ENCODE measurements at places on chromosomes 7 and 10.

GRCh38 chr7:76293407-76293901 is 9.0 kb upstream of the HSPB1 start:
- H3K4me3 ChIP-seq, result no peak overlapping the region
- H3K36me3 ChIP-seq, result no peaks in the 10 kb centered on the region
- H3K27ac ChIP-seq, result no peak overlapping the region
- H3K4me1 ChIP-seq, result peaks cover 14% of the 10 kb centered on the region
- no peaks in the 10 kb centered on the region for H3K27me3 ChIP-seq
- no peak for DNase-seq

DNA sequence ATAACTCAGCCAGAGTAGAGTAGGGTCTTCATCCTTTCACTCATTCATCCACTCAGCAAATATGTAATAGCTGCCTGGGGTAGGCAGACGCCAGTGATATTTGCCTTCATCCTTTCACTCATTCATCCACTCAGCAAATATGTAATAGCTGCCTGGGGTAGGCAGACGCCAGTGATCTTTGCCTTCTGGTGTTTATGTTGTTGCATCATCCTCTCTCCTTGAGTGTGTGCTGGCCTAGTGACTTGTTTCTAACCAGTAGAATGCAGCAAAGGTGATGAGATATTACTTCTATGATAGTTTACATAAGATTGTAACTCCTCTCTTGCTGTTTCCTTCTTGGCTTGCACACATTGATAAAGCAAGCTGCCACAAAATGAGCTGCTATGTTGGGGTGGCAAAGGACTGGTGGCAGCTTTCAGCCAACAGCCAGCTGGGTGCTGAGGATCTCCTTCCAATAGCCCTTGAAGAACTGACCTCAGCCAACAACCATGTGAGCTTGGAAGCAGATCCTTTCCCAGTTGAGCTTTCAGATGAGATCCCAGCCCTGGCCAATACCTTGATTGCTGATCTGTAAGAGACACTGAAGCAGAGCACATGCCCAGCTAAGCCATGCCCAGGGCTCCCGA is 23.2 kb upstream of the MTPN start:
- peaks cover 1% of the 10 kb centered on the region for H3K27me3 ChIP-seq
- H3K4me3 ChIP-seq, result no peak overlapping the region
- H3K27ac ChIP-seq, result no peak overlapping the region
- DNase-seq, result no peak
- H3K4me1 ChIP-seq, result no peaks in the 10 kb centered on the region

GRCh38 chr10:54681136-54681535 is 119.9 kb downstream of the PCDH15 start:
- no peak overlapping the region for H3K27ac ChIP-seq
- no peaks in the 10 kb centered on the region for H3K36me3 ChIP-seq
- no peaks in the 10 kb centered on the region for H3K4me1 ChIP-seq
- no peak for DNase-seq
- no peaks in the 10 kb centered on the region for H3K27me3 ChIP-seq

GRCh38 chr10:13078912-13079775 is 20.8 kb upstream of the OPTN start:
- no peak overlapping the region for H3K4me3 ChIP-seq
- no peaks in the 10 kb centered on the region for H3K36me3 ChIP-seq
- DNase-seq, result no peak

GRCh38 chr7:134514106-134514505 is 13.3 kb upstream of the AKR1B10 start:
- peaks cover 8% of the 10 kb centered on the region for H3K27me3 ChIP-seq
- no peaks in the 10 kb centered on the region for H3K36me3 ChIP-seq
- H3K27ac ChIP-seq, result no peak overlapping the region
- DNase-seq, result no peak

DNA sequence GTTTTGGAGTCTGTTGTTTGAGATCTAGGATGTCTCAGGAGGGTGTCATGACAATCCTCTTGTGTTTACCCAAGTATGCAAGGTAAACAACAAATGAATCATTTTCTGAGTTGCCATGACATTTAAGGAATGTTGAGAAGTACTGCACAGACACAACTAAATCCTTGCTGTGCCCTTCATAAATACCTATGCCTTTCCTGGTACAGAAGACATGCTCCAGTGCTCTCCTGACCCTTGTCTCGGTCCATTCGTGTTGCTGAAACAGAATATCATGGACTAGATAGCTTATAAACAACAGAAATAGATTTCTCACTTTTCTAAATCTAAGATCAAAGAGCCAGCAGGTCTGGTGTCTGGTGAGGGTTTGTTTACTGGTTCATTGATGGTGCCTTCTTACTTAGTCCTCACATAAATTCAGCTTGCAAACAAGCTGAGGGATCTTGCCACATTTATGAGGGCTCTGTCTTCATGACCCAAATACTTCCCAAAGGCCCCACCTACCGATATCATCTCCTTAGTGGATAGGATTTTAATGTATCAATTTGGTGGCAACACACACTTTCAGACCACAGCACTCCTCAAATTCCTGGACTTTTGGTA is 341.8 kb upstream of the SEMA3A start:
- H3K36me3 ChIP-seq, result no peaks in the 10 kb centered on the region
- H3K4me1 ChIP-seq, result no peaks in the 10 kb centered on the region
- H3K27me3 ChIP-seq, result no peaks in the 10 kb centered on the region
- no peak overlapping the region for H3K4me3 ChIP-seq
- H3K27ac ChIP-seq, result no peak overlapping the region

DNA sequence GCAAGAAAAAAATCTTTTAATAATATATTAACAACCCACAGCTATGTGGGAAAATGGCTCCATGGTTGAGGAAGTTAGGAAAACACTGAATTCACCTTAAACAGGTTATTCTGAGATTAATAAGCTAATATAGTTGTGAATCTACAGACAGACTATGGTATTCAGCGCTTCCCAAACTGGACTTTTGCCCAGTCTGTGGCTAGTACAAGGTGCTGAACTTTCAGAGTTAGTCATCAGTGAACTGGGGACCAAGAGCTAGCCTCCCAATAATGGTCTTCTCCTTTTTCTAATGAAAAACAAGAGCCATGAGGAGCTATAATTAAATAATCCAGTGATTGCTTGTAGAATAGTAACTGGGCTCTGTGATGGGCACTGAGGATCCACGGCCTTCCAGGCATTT is 65.3 kb downstream of the FRMPD2 start:
- H3K4me3 ChIP-seq, result no peak overlapping the region
- DNase-seq, result no peak
- no peaks in the 10 kb centered on the region for H3K36me3 ChIP-seq
- peaks cover 5% of the 10 kb centered on the region for H3K27me3 ChIP-seq

DNA sequence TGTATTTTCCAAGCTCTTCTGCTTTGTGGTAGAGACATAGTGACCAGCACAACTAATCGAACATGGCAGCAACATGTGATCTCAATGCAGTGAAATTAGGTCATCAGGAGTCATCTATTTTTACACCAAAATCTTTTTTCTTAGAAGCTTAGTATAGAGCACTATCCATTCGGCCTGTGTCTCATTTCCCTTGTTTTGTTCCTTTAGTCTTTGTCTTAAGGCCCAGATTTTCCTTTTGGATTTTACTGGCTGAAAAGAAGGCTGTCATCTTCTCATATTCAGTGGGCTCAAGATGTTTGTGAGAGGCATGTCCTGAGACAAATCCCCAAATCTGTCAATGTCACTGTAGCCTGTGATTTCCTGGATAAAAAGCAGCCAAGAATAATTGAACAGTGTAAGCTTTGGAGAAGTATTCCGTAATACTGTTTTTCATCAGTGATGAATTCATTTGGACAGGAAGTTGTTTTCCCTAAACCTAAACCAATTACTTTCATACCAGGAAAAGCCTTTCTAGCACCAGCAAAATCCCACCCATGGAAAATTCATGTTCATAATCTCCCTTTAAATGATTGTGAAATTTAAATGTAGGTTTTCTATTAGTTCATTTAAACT is 55.2 kb downstream of the MAGI2 start:
- no peak overlapping the region for H3K4me3 ChIP-seq
- no peak overlapping the region for H3K27ac ChIP-seq
- H3K36me3 ChIP-seq, result no peaks in the 10 kb centered on the region
- H3K27me3 ChIP-seq, result no peaks in the 10 kb centered on the region
- DNase-seq, result no peak

DNA sequence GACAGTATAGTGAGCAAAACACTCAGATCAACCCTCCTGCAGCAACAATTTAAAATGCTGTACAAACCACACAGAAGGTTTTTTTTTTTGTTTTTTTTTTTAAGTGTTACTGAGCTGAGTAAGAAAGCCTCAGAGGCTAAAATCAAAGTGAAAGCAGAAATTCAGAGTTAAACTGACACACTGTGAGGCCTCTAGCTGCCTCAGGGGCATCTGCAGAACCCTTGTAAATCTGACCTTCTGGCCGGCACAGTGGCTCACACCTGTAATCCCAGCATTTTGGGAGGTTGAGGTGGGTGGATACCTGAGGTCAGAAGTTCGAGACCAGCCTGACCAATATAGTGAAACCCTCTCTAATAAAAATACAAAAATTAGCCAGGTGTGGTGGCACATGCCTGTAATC is 7.4 kb upstream of the GNA12 start:
- H3K27me3 ChIP-seq, result no peaks in the 10 kb centered on the region
- H3K27ac ChIP-seq, result peak overlapping the region; percentile 21
- no peak for DNase-seq
- peaks cover 8% of the 10 kb centered on the region for H3K4me1 ChIP-seq

- H3K4me1 ChIP-seq, result no peaks in the 10 kb centered on the region
- H3K4me3 ChIP-seq, result no peak overlapping the region
- no peak overlapping the region for H3K27ac ChIP-seq
- H3K36me3 ChIP-seq, result no peaks in the 10 kb centered on the region
- no peaks in the 10 kb centered on the region for H3K27me3 ChIP-seq
- no peak for DNase-seq
These were observed 82.4 kb upstream of the BTBD16 start for GRCh38 chr10:122188706-122189105.

DNA sequence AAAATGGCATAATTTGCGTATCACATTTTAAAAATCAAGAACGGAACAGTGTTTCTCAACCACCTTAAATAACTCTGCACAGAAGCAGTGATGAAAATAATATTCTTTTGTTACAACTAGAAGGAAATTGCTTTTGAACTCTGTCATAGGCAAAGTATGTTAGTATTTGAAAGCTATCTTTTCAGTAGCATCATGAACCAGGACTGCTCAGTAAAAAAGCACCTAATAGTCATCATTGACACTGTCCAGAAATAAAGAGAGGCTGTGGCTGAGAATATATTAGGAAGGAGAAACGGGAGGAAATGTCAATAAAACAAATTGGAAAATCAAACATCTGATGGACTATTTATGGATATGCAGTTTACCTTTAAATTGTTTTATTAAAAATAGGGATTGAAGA is 237.2 kb upstream of the AKR1E2 start:
- no peaks in the 10 kb centered on the region for H3K36me3 ChIP-seq
- no peaks in the 10 kb centered on the region for H3K4me1 ChIP-seq
- no peak overlapping the region for H3K27ac ChIP-seq
- H3K27me3 ChIP-seq, result peaks cover 2% of the 10 kb centered on the region
- DNase-seq, result no peak

DNA sequence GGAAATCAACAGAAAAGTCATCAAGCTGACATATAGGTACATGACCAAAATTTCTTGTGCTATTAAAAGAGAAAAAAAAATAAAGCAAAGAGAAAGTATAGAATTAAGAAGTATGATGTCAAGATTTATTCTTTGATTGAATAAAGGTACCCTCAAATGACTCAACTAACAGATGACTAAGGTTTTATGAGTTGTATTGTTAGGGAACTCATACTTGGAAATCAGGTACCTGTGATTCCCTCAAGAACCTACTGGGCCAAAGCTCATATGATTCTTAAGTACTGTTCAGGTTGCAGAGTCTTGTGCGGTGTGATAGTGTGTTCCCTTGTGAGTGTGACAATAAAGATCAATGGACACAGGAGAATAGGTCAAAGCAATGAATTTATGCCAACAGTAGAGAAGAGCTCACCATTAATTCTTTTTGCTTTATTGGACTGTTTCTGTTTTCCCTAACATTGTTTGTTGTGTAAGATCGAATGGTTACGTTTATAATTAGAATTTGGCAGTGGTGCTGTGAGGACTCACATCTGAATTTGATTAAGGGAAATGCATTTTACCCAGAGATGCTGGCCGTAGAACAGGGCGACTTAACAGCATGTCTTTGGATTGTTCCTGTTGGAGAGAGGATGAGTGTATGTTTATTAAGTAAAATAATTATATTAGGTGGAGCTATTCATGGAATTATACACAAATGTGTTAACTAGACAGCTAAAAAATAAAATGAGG is 293.2 kb upstream of the SEMA3D start:
- H3K4me1 ChIP-seq, result no peaks in the 10 kb centered on the region
- H3K4me3 ChIP-seq, result no peak overlapping the region

GRCh38 chr7:150955519-150956394 is 22.4 kb downstream of the KCNH2 start:
- no peaks in the 10 kb centered on the region for H3K36me3 ChIP-seq
- DNase-seq, result no peak
- peaks cover 8% of the 10 kb centered on the region for H3K4me1 ChIP-seq
- H3K27me3 ChIP-seq, result peaks cover 36% of the 10 kb centered on the region
- no peak overlapping the region for H3K4me3 ChIP-seq
- no peak overlapping the region for H3K27ac ChIP-seq

DNA sequence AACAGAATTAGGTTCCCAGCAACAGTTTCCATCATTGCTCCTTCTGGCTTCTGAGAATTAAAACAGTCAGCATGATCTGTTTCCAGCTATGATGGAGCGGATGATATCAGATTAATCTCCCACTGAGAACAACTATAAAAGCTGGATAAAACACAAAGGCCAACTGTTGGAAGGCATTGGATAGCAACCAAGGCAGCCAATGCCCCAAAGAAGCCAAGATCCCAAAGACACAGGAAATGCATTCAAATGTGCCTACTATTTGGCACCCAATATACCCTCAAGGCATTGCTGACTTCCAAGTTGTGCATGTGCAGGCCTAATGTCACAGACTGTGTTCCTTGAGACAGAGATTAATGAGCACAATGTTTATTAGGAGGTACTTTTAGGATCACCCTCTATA is 259.3 kb downstream of the ARHGAP12 start:
- no peaks in the 10 kb centered on the region for H3K27me3 ChIP-seq
- H3K27ac ChIP-seq, result no peak overlapping the region
- no peaks in the 10 kb centered on the region for H3K4me1 ChIP-seq

DNA sequence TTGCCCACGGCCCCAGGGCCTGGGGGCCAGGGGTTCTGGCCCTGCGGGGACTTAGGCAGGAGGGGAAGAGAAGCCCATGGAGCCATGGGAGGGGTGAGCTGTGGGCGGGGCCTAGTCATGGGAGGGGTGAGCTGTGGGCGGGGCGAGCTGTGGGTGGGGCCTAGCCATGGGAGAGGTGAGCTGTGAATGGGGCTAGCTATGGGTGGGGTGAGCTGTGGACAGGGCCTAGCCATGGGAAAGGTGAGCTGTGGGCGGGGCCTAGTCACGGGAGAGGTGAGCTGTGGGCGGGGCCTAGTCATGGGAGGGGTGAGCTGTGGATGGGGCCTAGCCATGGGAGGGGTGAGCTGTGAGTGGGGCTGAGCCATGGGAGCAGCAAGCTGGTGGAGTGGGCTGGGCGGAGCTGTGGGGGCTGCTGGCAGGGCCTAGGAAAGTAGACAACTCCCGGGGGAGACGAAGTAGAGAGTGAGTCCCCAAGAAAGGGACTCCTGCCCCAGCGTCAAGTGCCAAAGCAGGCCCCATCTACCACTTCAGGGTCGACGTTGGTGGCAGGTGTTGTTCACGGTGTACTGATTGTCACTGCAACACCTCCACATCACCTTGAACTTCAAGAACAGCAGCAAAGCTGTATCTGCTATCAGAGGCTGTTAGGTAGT is 19.2 kb upstream of the TTYH3 start:
- H3K4me1 ChIP-seq, result peaks cover 10% of the 10 kb centered on the region
- H3K4me3 ChIP-seq, result no peak overlapping the region
- H3K36me3 ChIP-seq, result no peaks in the 10 kb centered on the region
- H3K27ac ChIP-seq, result no peak overlapping the region
- H3K27me3 ChIP-seq, result no peaks in the 10 kb centered on the region

GRCh38 chr10:80152820-80153219 is 20.3 kb downstream of the PLAC9 start:
- DNase-seq, result no peak
- peaks cover 70% of the 10 kb centered on the region for H3K36me3 ChIP-seq
- H3K27me3 ChIP-seq, result no peaks in the 10 kb centered on the region
- no peak overlapping the region for H3K4me3 ChIP-seq

All from activated naive CD8-positive, alpha-beta T cell treated with anti-CD3 and anti-CD28 coated beads, Interleukin-2, amount 50 U/mL, for 24 hours (primary cell).